Calu3 (cell line): ENCODE measurements at places on chromosomes 5 and 9. TPM values are rescaled to one million over a fixed set of nuclear protein-coding genes. Genes with fewer than 3 reads are reported as not detected.

DNA sequence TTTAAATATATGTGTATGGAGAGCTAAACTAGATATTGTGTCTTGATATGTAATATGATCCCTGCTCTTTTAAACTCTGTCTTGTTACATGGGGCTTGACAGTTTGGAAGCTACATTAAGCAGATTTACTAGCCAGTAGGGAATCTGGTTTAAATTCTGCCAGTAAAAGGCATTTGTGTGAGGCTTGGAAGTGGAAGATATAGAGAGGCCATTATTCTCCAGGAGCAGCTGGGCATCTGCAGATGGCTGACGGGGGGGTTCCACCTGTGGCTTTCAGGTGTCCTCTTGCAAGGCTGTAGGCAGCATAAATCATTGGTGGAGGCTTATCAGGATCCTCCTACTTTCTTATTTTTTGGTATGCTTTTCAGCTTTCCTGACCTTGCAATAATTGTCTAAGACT is 179.1 kb upstream of the FBXL7 start:
- DNase-seq, result no peak

DCAF10 gene
- total RNA-seq, result 5.7 and 6.2 TPM in 2 replicates

GRCh38 chr9:93676310-93677047 is 100.1 kb downstream of the PHF2 start:
- DNase-seq, result no peak

DNA sequence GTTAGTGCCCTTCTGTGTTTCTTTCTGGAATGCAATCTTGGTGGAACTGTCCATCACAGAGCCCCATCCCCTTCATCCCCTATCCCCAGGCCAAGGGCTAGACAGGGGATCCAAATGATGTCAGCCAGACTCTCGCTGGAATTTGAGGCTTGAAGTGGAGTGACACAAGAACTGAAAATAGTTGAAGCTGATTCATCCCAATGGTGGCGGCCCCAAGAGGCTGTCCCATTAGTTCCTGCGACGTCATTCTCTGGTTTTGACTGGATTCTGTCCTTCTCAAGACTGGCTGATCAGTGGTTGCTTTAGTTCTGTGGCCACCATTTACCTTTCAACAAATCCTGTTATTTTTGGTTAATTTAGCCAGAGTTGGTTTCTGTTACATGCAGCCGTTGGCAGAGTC is 59.9 kb downstream of the SUB1 start:
- DNase-seq, result no peak

DNA sequence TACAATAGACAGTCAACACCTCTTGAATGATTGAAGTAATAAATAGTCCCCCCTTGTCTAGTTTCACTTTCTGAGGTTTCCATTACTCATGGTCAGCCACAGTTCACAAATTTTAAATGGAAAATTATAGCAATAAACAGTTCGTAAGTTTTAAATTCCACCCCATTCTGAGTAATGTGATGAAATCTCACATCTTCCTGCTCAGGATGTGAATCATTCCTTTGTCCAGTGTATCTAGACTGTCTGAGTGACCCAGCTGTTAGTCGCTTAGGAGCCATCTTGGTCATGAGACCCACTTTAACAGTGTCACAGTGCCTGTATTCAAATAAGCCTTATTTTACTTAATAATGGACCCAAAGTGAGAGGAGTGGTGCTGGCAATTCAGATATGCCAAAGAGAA is 311.6 kb upstream of the PRR16 start:
- no peak for DNase-seq

DNA sequence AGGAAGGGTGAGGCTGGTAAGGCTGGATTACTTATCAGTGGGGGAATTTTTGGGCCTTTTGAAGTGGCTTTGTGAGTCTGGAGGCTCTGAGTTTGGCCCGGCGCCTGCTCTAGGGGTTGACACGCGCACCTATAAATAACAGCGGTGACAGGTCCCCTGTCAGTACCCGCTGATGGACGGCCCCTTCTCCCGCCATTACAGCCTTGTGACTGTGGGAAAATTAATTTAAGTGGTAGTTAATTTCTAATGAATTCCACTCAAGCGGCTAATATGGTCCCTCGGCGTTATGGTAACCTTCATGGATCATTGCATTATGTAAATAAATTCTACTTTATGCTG is 16.5 kb downstream of the MRPL36 start:
- peak; percentile 53 for DNase-seq

SPOCK1 gene
- 3.2 and 3.3 TPM in 2 replicates for total RNA-seq

DNA sequence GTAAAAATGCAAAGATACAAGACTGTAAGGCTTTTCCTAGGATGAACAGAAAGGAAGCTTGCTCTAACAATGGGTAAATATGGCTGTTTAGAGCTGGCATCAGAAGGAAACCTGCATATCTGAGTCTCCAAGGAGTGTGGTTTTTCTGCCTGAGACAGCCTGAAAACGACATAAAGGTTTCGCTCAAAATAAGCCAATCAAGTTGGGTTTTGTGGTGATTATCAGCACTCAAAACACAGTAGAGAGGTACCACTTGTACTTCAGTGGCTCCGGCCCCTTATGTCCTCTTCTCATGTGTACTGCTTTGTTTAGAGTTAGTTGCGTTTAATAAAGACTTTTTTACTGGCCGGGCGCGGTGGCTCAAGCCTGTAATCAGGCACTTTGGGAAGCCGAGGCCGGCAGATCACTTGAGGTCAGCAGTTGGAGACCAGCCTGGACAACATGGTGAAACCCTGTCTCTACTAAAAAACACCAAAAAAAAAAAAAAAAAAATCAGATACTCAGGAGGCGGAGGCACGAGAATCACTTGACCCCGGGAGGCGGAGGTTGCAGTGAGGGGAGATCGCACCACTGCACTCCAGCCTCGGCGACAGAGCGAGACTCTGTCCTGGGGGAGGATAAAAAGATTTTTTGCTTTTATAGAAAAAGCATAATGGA is 39.4 kb downstream of the KLF9 start:
- no peak for DNase-seq

DNA sequence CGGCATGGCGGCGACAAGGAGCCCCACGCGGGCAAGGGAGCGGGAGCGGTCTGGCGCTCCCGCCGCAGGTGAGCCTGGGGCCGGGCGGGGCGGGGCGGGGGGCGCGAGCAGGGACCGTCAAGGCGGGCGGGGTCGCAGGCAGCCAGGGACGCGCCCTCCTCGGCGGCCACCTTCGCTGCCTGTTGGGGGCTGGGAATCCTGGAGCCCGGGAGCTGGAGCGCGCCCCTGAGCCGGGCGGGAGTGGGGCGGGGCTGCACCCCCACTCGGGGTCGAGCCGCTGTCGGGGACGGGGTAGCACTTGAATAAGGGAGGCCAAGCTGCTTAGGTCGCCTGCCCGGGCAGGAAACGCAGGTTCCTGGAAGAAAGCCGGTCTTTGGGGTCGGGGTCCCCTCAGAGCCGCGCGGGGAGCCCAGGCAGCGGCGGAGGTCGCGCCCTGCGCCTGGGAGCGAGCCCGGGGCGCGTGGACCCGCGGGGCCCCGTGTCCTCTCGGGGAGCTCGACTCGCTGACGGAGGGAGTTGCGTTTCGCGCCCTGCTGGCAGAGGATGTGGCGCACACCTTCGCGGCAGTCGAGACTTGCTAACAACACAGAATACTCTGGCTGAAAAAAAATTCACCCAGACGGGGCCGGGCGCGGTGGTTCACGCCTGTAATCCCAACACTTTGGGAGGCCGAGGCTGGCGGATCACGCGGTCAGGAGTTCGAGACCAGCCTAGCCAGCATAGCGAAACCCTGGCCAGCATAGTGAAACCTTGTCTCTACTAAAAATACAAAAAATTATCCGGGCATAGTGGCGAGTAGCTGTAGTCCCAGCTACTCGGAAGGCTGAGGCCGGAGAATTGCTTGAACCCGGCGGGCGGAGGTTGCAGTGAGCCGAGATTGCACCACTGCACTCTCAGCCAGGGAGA is 552 bp downstream of the OTULINL start:
- peak; percentile 70 for DNase-seq

CCNJL gene
- 13.2 and 17.4 TPM in 2 replicates for total RNA-seq

- DNase-seq, result peak; percentile 3
These were observed 69.5 kb upstream of the RAD23B start for GRCh38 chr9:107213561-107214028.

C9orf50 gene
- not detected in 2 replicates for total RNA-seq

GRCh38 chr5:927172-928015 is 34.7 kb downstream of the TRIP13 start:
- DNase-seq, result no peak

DNA sequence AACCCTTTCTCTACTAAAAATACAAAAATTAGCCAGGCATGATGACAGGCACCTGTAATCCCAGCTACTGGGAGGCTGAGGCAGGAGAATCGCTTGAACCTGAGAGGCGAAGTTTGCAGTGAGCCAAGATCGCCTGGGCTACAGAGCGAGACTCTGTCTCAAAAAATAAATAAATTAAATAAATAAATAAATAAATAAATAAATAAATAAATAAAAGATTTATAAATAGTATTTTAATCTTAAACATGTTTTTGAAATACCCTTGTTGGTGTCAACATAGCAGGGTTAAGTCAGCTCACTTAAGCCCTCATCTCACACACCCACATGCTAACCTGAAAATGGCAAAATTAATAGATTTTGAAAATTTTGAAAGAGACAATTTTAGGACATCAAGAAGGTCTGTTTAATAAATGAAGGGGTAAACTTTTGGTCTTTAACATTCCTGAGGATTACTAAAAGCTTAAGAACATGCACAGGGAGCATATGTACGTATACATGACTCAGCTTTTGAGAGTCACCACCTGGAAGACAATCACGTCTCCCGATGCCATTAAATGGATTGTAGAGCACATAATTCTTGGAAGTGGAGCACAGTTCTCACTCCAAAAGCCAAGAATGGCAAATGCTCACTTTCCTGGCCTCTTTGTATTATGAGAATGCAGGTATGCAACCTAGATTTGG is 202.5 kb downstream of the GDNF start:
- no peak for DNase-seq

DNA sequence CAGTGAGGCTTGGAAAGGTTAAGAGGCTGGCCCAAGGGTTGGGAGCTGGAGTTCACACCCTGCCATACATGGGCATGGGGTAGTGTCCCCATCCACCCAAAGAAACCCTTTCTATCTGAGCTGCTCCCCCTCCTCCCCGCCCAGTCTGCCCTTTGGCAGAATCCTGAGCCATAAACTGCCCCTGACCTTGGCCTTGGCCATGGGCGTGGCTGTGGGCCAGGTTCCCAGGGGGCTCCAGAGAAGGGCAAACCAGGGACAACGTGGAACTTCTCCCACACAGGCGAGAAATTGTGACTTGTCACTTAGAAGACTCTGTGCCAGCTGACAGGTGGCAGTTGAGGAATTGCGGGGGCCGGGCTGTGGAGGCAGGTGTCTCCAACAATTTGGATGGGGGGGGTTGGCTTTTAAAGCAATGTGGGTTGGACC is 4.8 kb downstream of the FAM78A start:
- no peak for DNase-seq

FCN2 gene
- not detected in 2 replicates for total RNA-seq

CCNI2 gene
- total RNA-seq, result 3.3 and 3.4 TPM in 2 replicates

DOK3 gene
- 14.5 and 15.7 TPM in 2 replicates for total RNA-seq

TMEM215 gene
- not detected in 2 replicates for total RNA-seq

GRCh38 chr5:624118-624950 is 12.2 kb downstream of the CEP72 start:
- DNase-seq, result no peak

DNA sequence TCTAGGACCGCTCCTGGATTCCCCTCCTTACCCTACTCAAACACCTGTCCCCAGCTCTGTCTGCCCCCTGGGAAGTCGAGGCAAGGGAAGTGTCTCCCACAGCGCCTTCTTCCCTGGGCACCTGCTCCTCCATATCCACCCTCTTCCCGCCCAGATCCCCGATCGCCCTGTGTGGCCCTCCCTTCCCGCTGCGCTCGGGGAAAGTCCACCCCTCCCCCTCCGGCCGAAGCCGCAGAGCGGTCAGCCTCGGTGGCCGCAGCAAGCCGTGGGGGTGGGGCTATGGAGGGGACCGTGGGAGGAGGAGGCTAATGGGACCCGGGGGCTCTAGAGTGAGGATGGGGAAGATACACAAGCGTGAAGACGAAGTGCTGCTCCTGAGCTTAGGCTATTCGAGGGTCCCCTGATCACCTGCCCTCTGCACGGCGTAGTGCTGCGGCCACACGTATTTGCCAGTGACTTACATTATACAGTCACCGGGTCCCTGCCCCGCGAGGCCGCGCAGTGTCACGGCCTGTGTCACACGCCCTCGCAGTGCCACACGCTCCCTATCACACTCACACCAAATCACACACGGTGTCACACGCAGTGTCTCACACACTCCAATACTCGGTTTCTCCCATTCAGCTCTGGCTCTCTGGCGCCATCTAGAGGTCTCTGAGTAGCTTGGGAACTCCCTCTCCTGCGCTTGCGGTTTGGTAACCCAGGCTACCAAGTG is 658 bp upstream of the PCDH1 start:
- peak; percentile 93 for DNase-seq

GPR150 gene
- total RNA-seq, result 0.17 and 0.24 TPM in 2 replicates

DNA sequence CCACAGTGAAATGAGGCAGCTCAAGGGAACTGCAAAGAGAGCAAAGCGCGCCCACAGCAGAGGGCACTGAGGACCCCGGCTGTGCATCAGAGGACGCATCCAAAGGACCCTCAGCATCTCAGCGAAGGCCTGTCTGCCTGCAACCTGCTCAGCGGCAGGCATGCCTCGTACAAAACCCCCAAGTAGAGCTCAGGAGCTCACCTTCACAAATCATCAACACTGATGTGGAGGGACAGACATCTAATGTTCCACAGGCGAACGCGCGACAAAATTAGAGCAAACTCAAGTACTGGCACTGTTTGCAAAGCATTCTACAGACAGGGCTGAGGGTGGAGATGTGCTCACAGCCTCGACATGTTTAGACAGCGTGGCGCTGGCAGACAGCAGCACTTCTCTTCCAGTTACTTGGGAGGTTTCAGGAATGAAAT is 81.0 kb downstream of the DCP2 start:
- no peak for DNase-seq

DNA sequence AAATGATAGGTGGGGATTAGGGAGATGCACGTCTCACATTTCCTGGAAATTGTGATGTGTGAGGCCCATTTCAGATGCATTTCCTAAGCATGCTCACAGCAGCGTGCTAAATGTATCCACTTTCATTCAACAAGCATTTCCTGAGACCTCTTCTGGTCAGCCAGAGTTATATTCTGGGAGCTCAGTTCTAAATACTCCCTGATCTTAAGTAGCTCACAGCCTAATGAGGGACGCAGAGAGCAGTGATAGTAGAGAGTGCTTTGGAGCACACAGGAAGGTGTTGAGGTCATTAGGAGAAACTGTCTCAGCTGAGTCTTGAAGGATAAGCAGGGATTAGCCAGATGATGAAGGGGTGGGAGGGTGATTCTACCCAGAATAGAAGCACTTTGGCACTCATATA is 46.2 kb upstream of the FSD1L start:
- no peak for DNase-seq

TCF7 gene
- total RNA-seq, result 13.6 and 16.8 TPM in 2 replicates
